8988T (cell line): ENCODE measurements at places on chromosomes 11 and 22.

DNA sequence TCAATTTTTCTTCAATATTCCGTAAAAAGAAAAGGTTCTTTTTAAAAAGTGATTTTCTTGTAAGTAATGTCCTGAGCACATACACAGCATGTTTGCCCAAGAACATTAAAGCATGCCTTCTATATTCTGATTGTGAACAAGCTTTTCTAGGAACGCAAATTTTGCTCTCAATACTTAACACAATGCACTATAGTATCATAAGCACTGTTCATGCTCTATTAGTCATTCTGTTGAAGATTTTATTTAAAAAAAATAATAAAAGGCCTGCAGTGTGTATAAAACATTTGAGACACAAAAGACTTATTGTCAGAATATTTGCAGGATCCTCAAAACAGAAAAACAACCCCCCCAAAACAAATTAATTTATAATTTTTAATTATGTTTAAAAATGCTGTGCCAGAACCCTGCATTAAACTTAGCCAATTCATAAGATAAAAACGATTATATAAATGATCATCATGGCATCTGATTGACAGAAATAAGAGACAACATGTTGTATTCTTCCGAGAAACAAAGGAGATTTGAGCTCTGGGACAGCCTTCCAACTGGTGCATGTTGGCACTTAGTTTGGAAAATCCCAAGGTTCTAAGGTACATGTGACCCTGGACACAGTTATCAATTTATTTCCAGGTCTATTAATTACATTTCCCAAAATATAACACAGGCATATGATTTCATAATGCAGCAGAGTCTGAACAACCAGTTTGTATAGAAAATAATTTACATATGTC, 13.1 kb downstream of the MTMR2 start:
- no peak for DNase-seq

GRCh38 chr11:98616098-98616655, 404.6 kb upstream of the CNTN5 start:
- DNase-seq: no peak

GRCh38 chr22:25027959-25028840, 75.7 kb downstream of the KIAA1671 start:
- DNase-seq: peak; percentile 34

DNA sequence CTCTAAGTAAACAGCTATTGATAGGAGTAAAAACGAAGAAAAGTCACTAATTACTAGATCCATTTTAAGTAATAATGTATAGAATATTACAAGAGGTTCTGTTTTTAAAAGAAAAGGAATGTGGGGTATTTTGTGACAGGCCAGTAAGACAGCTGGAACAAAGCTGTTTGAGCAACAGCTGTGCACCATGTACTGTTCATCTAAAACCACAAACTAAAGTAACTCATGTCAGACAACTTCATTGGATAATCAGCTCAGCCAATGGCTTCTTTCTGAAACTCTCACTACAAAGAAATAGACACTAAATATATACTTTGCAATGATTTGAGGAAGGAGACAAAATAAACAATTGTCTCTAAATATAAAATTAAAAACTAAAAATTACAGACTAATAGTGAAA, 16.1 kb downstream of the RRAS2 start:
- DNase-seq: no peak

- no peak for DNase-seq
These were observed 184.4 kb upstream of the C11orf87 start for GRCh38 chr11:109237636-109238035.

- no peak for DNase-seq
These were observed 143.9 kb downstream of the INSC start for GRCh38 chr11:15258433-15259165.

GRCh38 chr11:83723999-83724398, 437.8 kb upstream of the CCDC90B start:
- no peak for DNase-seq

GRCh38 chr11:59448484-59448883, 8.3 kb upstream of the OR4D6 start:
- DNase-seq: no peak

DNA sequence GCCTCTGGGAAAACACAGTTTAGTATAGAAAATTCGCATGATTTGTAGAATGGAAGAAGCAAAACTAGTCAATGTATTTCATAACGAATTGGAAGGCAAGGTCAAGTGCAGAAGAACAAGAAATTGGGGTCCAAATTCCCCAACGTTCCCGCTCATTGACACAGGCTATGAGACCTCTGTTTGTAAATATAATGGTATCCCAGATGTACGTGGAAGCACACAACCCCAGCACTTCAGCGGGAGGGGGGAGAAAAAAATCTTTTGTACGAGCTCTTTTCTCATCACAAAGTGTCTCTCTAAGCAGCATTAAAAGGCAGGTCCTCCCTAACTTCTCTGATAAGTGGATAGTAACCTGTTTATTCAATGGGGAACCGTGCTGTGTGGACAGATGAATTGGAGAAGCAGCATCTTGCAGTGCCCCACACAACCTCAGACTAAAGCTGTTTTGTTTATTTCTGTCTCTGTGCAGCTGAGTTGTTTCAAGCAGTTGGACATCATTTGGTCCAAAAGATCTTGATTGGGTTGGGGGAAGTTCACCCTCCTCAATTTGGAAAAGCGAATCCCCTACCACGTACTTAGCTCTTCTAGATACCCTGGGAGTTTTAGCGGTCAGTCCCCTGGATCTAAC, 1.1 kb upstream of the GAB2 start:
- no peak for DNase-seq

- no peak for DNase-seq
These were observed 414.5 kb upstream of the SYN3 start for GRCh38 chr22:33472462-33473344.

GRCh38 chr11:19890308-19890707, 177.7 kb downstream of the NAV2 start:
- DNase-seq: peak; percentile 35

DNA sequence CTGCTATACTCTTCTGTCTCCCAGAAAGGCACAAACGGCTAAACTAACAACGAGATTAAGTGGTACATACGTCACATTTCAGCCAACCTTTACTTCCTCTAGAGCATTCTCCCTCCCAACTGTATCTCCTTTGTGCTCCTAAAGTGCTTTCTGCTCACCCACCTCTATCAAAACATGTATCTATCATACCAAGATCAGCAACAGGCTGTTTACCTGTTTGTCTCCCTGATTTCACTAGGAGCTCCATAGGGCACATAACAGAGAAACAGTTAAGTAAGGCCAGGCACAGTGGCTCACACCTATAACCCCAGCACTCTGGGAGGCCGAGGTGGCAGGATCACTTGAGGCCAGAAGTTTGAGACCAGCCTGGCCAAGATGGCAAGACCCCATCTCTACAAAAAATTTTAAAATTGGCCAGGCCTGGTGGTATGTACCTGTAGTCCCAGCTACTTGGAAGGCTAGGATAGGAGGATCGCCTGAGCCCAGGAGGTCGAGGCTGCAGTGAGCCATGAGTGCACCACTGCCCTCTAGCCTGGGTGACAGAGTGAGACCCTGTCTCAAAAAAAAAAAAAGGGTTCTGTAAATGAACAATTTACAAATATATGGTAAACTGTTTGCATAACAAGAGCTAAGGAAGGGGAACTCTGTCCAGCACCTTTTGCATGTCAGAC, 2.8 kb downstream of the NDUFC2 start:
- no peak for DNase-seq

DNA sequence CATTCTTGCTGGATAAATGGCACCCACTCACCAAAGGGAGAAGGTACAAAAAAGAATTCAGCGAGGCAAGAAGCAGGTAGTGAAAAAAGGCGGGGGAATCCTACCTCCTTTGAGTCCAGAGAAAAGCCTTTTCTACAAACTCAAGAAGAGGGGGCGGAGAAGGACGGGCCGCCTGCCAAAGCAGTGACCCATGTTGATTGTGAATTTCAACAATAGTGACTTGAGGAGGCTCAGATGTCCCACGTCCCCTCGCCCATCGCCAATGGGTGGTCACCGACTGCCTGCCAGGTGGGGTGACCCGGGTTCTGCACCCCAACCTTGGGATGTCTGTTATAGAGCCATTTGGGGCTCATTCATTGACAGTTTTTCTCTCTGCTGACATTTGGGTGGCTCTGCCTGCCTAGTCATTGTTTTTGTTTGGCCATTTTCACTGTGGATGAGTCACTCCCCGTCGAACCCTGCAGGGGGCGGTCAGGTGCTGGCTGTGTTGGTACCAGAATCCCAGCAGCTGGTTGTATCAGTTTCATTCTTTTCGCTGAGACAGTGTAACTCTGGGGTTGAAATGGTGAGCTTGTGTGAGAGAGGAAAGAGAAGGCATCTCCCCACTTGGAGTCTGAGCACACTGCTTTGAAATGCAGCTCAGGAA, 163.4 kb upstream of the NCAM1 start:
- DNase-seq: no peak

DNA sequence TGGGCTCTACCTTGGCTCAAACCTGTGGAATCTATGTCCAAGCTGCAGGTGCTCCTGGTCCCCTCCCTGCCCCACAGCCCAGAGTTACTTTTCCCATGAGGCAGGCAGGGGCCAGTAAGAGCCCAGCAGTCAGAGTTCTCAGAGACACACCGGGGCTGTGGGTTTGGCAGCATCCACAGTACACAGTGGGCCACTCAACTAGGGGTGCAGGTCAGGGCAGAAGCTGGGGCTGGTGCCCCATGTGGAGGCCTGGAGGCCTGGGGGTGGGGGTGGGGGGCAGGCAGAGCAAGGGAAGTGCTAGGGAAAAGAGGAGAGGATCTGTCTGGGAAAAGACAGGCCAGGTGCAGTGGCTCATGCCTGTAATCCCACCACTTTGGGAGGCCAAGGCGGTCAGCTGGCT, 2.5 kb downstream of the UPK2 start:
- DNase-seq: no peak

DNA sequence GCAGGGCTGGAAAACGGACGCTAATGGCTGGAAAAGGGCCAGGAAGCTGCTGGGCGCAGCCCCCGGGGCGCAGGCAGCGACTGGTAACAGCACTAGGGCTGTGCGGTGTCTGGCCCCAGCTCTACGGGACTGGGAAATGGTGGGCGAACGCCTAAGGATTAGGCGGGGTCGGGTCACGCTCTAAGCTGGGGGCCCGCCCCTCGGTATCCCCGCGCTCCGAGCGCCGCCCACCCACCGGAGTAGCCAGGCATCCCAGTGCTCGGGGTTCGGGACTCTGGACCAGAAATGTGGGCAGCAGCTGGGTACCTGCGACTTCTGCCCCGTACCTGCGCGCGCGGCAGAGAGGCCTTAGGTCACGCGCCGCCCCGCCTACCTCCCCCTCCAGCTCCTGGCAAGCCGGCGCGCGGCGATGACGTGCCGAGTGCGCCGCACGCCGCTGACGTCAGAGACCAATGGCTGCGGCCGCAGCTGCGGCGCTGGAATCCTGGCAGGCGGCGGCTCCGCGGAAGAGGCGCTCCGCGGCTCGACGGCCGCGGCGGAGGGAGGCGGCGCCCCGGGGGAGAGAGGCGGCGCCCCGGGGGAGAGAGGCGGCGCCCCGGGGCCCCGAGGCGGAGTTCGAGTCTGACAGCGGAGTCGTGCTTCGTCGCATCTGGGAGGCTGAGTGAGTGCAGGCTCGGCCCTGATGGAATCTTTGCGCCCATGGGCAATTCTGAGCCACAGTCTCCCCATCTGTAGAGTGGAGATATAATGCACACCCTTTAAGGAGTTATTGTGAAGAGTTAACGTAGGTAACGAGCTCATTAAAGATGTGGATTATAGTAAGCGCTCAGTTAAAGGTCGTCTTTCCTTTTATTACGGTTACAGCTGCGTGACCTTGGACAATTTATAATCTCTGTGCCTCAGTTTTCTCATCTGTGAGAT, at the start of the genes HPS4 and SRRD:
TSS of gene HPS4 (minus strand) at position 345 of the 921 bp plus-strand sequence. CDS start 2,021 bp downstream, outside the sequence.
TSS of gene SRRD (plus strand) at position 439 of the 921 bp plus-strand sequence. CDS start at position 453, 14 bp downstream.
- peak; percentile 62 for DNase-seq

DNA sequence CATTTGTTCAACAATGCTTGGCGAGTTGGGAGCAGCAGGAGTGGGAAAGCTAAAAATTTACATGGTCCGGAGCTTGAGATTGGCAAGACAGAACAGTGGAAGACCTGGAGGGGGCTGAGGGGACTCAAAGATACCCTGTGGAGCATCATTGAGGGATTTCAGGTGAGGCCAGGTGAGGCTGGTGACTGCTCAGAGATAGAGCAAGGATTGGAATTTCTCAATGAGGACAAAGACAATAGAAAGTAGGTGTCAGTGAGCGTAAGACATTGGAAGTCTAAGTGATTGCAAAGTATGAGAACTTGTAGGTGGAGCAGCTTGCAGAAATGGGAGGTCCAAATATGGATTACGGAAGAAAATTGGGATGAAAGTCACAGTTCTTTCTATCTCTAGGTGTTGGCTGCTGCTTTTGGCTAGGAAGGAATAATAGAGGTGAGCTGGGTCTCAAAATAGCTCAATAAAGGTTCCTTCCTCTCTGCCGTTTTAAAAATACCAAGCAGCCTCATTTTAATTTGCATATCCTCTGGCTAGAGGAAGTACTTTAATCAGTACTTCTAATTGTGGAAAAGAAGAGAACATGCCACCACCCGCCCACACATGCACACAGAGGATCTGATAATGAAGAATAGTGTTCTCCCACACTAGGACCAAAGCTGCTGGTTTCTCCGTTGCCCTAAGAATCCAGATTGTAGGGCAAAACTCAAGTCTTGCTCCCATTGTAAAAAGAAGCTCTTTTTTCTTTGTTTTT, 41.8 kb upstream of the SORL1-AS1 start:
- no peak for DNase-seq

- DNase-seq: no peak
These were observed 15.4 kb upstream of the C11orf96 start for GRCh38 chr11:43927070-43927469.

GRCh38 chr11:120590472-120590871, 78.9 kb downstream of the GRIK4 start:
- DNase-seq: no peak

GRCh38 chr22:49996518-49997250, 15.9 kb downstream of the IL17REL start:
- DNase-seq: peak; percentile 13

GRCh38 chr11:36373016-36374010, 77.2 kb downstream of the PRR5L start:
- no peak for DNase-seq

GRCh38 chr11:128453444-128454336, 133.7 kb downstream of the ETS1 start:
- DNase-seq: no peak

- no peak for DNase-seq
These were observed 13.9 kb downstream of the IFITM10 start for GRCh38 chr11:1736447-1736992.

- no peak for DNase-seq
These were observed 133.2 kb downstream of the DSCAML1 start for GRCh38 chr11:117663821-117664220.

DNA sequence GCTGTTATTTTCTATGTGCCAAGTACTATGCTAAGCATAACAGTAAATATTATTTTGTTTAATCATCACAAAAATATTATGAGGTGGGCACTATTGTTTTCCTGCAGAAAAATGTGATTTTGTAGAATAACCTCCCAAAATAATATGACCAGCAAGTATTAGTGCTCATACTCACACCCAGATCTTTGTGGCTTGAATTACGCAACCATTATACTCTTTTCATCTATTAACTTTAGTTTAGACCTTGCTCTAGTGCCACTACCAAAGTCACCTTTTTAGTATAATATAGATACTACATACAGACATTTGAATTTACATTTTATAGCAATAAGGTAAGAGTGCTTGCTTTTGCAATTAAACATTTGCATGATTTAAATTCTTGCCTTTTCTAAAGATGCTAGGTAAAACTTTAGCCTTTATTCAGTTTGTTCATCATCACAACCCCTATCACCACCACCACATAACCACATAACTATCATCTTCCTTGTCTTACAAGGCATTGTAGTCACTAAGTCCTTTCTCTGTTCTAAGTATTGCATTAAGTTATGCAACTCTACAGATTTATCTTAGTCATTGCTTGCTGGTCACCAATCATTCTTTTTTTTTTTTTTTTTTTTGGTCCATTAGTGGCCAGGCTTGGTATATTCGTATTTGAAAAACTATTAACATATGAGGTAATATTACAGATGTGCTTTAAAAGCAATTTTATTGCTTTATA, 68.4 kb downstream of the GAS2 start:
- no peak for DNase-seq

- DNase-seq: peak; percentile 88
These were observed 23.1 kb downstream of the A4GALT start for GRCh38 chr22:42697542-42698013.
